Stimulated activated CD4-positive, alpha-beta T cell treated with anti-CD3 and anti-CD28 coated beads, Interleukin-15, amount 100 ng/mL, for 1 hour (primary cell): ENCODE measurements at places on chromosomes 2 and 18.

GRCh38 chr2:226799211-226799975, at the start of gene IRS1:
Gene IRS1, minus strand, starts transcription at chr2:226799820. Its CDS starts 1,082 bp downstream, at chr2:226798738.
- peak; percentile 44 for DNase-seq

- DNase-seq = no peak
These were observed 141.1 kb downstream of the DOCK10 start for GRCh38 chr2:224901121-224901676.

DNA sequence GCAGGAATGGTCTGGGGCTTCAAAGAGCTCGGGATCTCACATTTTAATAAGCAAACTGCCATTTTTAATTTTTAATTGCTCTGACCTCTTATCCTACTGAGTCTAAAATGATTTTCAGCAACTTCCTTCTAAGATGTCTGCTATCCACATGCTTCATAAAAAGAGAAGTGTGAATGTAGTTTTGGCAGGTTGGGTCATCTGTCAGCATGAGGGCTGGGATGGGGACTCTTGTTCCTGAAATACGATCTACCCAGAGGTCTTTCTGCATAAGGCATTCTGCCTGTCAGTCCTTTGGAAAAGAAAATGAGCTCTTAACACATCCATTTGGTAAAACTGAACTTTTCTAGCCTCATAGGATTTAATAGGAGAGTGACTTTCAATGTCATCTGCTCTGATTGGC, 252.8 kb upstream of the APCDD1 start:
- no peak for DNase-seq

GRCh38 chr18:63155169-63155852, 164.3 kb downstream of the BCL2 start:
- peak; percentile 61 for DNase-seq

DNA sequence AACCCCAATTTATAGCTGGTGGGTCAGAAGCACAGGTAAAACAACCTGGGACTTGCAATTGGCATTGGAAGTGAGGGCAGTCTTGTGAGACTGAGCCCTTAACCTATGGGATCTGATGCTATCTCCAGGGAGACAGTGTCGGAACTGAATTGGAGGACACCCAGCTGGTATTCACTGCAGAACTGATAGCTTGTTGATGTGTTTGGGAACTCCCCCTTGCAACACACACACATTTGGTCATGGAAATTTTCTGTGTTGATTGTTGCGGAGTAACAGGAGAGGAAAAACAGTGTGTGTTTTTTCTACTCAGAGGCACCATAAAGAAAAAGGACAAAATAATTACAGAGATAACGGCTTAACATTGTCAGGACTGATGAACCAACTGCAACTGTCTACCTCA, 16.1 kb downstream of the TPGS2 start:
- no peak for DNase-seq

DNA sequence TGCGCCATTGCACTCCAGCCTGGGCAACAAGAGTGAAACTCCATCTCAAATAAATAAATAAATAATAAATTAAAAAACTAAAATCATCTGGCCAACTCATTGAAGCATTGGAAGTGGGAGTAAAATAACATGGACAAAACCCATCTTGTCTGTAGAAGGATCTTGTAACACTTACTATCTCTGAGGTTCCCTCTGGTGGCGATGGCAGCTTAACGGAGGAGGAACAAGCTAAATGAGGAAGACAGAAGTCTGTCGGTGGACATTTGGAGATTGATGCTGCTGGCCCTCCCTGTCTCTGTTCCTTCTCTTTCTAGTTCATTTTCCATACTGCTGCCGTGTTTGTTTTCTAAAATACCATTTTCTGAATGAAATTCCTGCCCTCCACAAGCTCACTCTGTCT, 43.4 kb downstream of the ZCCHC2 start:
- no peak for DNase-seq

DNA sequence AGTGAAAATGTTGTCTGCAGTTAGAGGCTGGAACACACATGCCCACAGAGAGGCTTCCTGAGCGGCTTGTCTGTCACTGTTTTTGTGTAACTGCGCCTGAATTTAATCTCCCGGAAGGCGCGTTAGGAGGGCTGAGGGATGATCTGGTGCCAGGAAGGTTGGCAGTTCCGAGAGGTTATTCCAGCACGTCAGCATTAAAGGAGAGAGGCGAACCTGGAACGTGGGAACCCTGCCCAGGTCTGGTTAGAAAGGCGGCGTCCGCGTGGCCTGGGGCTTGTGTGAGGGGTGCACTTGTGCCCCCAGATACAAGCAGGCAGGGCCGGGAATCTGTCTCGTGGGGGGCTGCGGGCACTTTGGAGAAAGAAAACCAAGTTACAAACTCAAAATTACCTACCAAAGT, 75.3 kb downstream of the NFATC1 start:
- DNase-seq = no peak

DNA sequence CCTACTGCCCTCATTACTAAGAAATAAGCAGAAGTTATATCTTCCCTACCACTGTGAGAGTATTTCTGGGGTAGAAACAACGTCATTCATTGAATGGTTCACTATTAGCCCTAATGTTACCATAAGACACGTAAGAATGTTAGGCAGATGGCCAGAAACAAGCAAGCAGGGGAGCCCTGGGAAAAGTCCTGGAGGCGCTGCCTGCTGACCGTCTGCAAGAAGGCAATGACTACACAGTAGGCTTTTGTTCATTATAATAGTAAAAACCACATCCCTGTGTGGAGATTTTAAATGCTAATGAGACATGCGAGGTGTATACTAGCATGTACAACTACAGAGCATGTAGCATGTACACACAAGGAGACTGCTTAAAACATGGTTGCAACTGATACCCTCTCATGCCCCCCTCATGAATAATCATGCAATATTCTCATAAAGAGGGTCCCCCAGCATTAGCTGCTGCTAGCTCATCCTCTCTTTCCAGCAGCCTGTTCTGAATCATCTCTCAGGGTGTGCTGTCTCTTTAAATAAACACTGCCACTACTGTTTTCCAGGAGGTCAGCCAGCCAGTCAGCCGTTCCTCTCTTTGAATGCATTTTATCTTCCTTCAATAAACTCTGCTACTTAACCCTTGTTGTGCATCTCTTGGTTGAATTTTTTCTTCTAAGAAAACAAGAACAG, 23.6 kb downstream of the SUCLG1 start:
- no peak for DNase-seq

DNA sequence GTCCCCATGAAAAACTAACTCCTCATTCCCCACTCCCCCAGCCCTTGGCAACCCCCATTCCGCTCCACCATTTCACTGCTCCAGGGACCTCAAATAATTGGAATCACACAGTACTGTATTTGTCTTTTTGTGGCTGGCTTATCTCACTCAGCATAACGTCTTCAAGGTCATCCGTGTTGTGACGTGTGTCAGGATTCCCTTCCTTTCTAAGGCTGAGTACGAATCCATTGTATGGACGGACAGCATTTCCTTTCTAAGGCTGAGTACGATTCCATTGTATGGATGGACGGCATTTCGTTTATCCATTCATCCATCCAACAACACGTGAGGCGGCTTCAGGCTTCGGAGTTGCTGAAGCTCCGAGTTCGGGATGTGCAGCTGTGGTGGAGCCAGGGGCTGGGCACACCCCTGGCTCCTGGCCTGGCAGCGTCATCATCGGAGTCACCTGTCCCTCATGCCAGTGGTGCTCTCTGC, 1.2 kb upstream of the ASB1 start:
- no peak for DNase-seq

DNA sequence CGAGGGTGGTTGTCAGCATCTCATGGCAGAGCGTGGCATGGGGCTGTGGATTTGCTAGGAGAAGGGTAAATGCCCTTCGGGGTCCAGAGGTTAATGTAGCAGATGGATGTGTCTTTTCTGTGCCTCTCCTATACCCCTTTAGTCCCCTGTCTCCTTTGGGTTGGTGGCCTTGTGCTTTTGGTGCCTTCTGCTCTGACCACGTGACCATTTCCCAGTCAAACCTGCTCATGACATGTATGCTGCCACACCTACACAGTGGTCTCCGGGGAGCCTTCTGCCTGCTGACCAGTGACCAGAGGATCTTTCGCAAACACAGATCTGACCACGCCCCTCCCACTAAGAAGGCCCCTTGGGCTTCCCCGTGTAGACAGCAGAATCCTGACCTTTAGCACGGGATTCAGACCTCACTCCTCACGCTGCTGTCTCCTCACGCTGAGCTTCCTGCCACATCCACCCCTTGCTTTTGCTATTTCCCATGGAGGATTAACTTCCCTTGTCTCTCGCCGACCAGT, 116.2 kb downstream of the ACOXL start:
- DNase-seq = no peak

DNA sequence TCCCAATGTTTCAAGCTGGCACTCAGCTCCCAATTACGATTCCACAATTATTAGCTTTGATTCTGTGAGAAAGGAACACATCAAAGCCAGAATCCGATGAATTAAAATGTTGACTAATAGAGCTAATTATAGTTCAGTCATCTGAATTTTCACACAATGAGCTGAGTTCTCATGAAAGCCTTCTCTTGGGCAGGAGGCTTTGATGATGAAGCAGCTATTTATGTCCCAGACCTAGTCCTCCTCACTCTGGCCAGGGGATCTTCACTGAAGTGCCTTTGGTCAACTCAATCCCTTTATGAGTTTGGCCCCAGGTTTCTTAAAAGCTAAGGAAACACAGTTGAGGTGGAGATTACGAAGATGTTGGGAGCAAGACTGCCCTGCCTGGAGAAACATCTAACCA, 74.7 kb upstream of the PPM1B start:
- DNase-seq = no peak

DNA sequence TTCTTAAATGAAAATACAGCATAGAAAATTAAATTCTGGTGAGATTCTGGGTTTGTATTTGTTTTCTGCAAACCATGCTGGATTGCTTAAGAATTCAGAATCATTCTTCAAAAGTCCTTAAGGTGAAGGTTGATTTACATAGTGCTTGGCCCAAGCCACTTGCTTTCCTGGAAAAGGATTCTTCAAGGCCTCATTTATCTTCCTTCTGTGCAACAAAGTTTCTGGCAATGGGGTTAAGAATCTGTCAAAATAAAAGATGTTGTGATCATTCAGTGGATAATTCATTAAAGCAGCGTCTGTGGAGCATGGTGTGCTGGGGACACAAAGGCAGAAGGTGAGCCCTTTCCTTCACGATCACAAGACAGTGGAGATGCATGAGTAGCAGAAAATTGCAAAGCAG, 351.9 kb downstream of the GALR1 start:
- DNase-seq = no peak

DNA sequence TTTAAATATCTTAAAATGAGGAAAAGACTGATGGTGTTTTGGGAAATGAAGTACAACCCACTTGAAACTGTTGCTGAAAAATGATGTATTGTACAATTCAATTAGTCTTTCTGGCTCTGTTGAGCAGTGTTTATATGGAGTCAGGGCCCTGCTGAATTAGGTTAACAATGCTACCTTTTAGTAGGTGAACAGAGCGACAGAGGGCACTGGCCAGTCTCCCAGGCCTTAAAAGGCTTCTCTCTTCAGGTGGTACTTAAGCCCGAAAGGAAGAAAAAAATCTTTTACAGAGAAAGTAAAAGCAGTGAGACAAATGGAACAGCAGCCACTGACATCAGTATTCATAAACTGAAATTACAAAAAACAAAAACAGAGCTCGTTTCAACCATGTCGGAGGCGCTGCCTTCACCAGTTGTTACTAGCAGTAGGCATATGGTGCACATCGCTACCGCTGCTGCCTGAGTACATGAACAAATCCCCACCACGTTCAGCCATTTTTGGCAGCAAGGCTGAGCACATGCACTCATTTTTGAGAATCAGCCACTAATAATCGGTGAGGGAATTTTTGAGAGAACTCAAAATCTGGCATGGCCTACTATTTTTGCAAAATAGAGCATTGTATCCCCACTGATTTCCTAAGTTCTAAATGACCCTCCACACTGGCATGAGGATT, 91.8 kb downstream of the PLEKHM3 start:
- no peak for DNase-seq

DNA sequence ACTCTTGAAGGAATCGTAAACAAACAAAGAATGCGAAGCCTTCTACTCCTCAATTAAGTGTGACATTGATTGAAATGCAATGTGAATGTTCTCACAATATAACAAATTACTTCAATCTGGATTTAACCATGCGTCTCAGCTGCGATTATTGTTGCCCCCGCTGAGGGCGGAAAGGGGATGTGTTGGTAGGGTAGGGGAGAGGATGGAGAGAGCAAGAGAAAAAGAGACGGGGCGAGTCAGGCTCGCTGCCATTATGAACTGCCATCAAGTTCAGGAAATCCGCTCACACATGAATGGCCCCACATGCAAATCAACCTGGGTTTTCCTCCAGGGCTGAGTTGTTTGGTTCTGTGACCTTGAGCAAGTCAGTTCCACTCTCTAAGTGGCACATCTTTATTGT, 129.8 kb downstream of the PXDN start:
- DNase-seq = no peak

- DNase-seq = no peak
These were observed 86.8 kb downstream of the GPD2 start for GRCh38 chr2:156522864-156523440.

- DNase-seq = no peak
These were observed 77.0 kb upstream of the SERTAD2 start for GRCh38 chr2:64730551-64731262.

DNA sequence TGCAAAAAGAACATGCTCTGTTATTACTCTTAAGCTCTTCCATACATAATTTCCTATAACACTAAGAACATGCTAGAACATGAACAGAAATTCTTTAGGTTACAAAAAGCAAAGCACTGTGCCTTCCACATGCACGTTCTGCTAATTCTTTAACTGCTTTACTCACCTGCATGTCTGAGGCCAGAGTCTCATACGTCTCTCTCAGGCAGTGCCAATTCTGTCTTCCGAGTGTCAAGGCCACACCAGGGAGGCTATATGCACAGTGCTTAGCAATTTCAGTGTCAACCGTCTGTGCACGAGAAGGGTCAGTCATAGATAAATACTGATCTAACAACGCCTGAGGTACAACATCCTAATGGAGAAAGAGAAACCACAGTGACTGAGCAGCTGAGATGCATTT, 55.1 kb downstream of the PPP4R1 start:
- DNase-seq = no peak
